ENCODE measurements at places on chromosomes 1 and 21. TPM values are rescaled to one million over a fixed set of nuclear protein-coding genes. Genes with fewer than 3 reads are reported as not detected.

GRCh38 chr1:54538538-54538937 lies 9.5 kb upstream of the ACOT11 start:
- no peak overlapping the region for H3K4me3 ChIP-seq
- peaks cover 21% of the 10 kb centered on the region for H3K4me1 ChIP-seq
- H3K27ac ChIP-seq, result no peak overlapping the region

DNA sequence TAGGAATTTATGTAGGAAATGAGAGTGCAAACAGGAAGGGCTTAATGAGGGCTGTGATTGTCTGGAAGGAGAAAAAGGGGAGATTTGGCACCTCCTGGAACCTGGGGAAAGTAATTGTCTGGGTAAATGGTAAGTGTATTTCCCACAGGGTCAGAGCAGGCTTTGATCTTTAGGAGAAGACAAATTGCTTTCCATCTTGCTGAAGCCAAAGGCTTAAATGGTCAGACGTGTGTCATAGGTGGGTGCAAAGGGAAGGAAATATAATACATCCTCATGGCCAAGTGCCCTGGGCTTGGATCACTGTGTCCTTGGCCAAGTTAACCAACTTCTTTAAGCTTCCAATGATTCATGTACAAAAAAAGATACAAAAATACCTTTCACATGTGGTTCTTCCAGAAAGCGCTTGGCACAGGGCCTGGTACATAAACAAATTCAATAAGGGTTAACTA lies 1.3 kb upstream of the DUSP23 start:
- DNase-seq, result no peak
- H3K27ac ChIP-seq, result no peak overlapping the region
- H3K27me3 ChIP-seq, result no peaks in the 10 kb centered on the region
- no peaks in the 10 kb centered on the region for H3K36me3 ChIP-seq
- H3K4me3 ChIP-seq, result peak overlapping the region; percentile 14

DNA sequence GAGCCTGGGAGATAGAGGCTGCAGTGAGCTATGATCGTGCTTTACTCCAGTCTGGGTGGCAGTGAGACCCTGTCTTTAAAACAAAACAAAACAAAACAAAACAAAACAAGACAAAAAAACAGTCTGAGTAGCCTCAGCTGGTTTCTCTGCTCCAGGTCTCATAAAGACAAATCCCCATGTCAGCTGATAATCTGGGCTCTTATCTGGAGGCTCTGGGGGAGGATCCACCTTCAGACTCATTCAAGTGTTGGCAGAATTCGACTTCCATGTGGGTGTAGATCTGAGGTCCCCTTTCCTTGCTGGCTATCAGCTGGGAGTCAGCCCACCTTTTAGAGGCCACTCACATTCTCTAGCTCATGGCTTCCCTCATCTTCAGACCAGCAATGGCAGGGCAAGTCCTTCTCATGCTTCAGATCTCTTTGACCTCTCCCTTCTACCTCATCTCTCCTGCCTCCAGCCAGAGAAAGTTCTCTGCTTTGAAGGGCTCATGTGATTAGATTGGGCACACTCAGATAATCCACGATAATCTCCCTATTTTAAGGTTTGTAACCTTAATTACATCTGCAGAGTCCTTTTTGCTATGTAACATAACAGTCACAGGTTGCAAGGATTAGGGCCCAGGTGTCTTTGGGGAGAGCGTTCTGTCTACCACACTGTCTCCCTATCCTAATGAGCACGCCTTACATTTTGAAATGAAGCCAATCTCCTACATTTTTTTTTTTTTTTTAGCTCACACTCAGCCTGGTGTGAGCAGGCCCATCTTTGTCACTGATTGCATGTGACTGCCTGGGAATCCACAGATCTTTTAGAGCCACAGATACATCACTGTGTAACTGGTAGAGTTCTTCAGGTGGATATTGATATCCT lies 7.5 kb upstream of the PYCR2 start:
- no peaks in the 10 kb centered on the region for H3K36me3 ChIP-seq
- no peak for DNase-seq
- no peaks in the 10 kb centered on the region for H3K27me3 ChIP-seq
- no peak overlapping the region for H3K27ac ChIP-seq

DNA sequence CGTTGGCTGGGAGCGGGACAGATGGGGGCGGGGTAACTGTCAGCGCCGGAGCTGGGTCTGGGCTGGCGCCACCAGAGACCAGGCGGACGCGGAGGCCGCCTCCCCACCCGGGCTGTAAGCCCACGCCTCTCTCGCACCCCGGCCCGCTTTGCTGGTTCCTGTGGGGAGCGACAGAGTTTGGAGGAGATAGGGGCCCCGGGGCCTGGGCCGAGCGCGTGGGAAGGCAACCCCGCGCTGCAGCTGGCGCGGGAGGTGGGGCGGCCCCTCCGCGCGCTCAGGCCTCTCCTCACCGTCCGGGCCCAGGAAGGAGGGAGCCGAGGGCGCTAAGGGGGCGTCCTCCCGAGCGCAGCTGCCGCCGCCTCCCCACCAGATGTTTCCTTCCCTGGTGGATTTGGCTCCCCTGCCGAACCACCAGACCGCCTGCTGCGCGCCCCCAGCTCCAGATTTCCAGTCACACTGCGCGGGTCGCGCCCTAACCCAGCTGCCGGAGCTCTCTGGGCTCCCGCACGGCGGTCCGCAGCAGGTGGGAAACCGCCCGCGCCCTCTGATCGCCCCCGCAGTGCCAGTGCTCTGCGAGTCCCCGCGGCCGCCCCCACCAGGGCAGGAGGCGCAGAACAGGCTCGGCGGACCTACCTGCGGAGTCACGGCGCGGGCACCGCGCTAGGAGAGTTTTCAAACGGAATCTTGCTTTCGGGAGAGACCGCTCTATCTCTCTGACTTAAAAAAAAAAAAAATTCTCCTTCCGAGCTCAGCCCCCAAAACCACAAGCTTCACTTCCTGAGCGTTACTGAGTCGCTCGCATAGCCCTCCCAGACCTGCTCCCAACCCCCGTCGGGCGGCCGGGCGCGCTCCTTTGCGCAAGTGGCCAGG lies 1.1 kb downstream of the GFI1 start:
- peak overlapping the region; percentile 92 for H3K27ac ChIP-seq
- no peaks in the 10 kb centered on the region for H3K27me3 ChIP-seq
- H3K4me1 ChIP-seq, result peaks cover 45% of the 10 kb centered on the region
- peak; percentile 90 for DNase-seq

DNA sequence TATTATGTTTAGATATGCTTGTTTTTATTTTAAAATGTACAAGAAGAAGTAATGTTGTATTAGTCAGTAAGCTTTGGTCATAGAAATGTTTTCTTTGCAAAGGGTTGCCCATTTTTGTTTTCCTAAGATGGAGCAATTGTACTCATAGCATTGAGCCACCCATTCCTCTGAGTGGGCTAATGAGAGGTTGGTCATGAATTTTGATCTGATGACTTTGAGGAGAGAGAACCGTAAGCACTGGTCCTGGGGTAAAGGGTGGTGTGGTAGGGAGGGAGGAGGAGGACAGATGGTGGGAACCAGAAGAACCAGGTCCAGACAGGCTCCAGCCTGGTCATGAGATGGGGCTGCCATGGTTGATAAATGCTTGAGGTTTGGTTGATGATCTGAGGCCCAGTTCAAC lies 15.9 kb upstream of the SLC6A9 start:
- no peak overlapping the region for H3K4me3 ChIP-seq
- no peak for DNase-seq
- H3K36me3 ChIP-seq, result no peaks in the 10 kb centered on the region
- H3K27me3 ChIP-seq, result peaks cover 13% of the 10 kb centered on the region
- H3K27ac ChIP-seq, result no peak overlapping the region

GRCh38 chr1:225654277-225654597 lies 1.3 kb upstream of the ENAH start:
- DNase-seq, result no peak
- peaks cover 13% of the 10 kb centered on the region for H3K4me1 ChIP-seq
- H3K27me3 ChIP-seq, result peaks cover 43% of the 10 kb centered on the region
- peaks cover 2% of the 10 kb centered on the region for H3K36me3 ChIP-seq
- no peak overlapping the region for H3K27ac ChIP-seq

GRCh38 chr1:221669441-221669840 lies 72.4 kb downstream of the DUSP10 start:
- H3K27me3 ChIP-seq, result no peaks in the 10 kb centered on the region
- H3K4me1 ChIP-seq, result peaks cover 4% of the 10 kb centered on the region
- no peaks in the 10 kb centered on the region for H3K36me3 ChIP-seq
- H3K4me3 ChIP-seq, result no peak overlapping the region
- DNase-seq, result no peak
- no peak overlapping the region for H3K27ac ChIP-seq

The CHRM3 gene
- total RNA-seq, result not detected

- peaks cover 9% of the 10 kb centered on the region for H3K4me1 ChIP-seq
- no peaks in the 10 kb centered on the region for H3K27me3 ChIP-seq
Observed at GRCh38 chr21:43676391-43676790, 17.0 kb downstream of the RRP1B start.

The PRAMEF11 gene
- not detected for total RNA-seq

The INTS11 gene
- total RNA-seq, result 109 TPM

GRCh38 chr1:19123837-19124236 lies 86.2 kb downstream of the UBR4 start:
- H3K27me3 ChIP-seq, result no peaks in the 10 kb centered on the region
- no peak overlapping the region for H3K4me3 ChIP-seq
- peaks cover 96% of the 10 kb centered on the region for H3K36me3 ChIP-seq
- H3K4me1 ChIP-seq, result peaks cover 29% of the 10 kb centered on the region
- DNase-seq, result peak; percentile 49

- peaks cover 3% of the 10 kb centered on the region for H3K27me3 ChIP-seq
- peak overlapping the region; percentile 90 for H3K4me3 ChIP-seq
- H3K4me1 ChIP-seq, result peaks cover 55% of the 10 kb centered on the region
- no peak for DNase-seq
- H3K36me3 ChIP-seq, result peaks cover 49% of the 10 kb centered on the region
- peak overlapping the region; percentile 92 for H3K27ac ChIP-seq
Observed at GRCh38 chr1:78620666-78621065, 418 bp downstream of the IFI44L start.

DNA sequence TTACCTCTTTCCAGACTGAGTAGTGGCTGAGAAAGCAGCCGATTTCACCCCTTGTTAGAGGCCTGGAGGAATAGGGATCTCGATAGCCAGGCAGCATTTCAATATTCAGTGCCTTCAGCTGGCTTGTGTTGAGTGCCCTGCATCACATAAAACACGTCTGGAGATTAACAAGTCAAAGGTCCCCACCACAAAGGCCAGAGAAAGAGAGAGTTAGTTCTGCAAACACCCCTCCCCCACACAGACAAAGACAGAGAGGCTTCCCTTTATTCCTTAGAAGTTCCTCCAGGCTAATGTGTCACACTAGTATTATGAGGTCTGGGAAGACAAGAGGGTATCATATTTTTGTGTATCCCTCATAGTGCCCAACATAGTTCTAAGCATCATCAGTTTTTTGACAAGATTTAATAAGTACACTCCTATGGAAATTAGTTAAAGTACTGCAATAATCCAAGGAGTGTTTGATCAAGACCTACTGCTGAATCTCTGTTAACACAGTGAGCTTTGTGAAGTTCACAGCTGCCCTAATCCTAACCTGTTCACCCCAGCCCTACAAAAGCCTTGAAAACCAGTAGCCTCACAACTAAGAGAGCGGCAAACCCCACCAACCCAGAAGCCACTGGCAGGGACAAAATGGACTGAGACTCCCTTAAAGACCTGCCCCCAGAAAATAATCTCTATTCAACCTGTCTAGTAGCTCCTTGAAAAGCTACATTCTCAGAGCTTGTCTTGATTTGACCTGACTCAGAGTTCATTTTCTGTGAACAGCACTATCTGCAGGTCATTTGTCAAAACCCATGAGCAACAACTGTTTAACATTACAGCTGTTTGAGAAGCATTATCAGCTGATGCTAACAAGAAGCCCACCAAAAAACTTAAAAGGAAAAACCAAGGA lies 91.9 kb downstream of the COLGALT2 start:
- peaks cover 4% of the 10 kb centered on the region for H3K27me3 ChIP-seq
- H3K4me3 ChIP-seq, result no peak overlapping the region
- H3K36me3 ChIP-seq, result peaks cover 5% of the 10 kb centered on the region
- no peak overlapping the region for H3K27ac ChIP-seq

DNA sequence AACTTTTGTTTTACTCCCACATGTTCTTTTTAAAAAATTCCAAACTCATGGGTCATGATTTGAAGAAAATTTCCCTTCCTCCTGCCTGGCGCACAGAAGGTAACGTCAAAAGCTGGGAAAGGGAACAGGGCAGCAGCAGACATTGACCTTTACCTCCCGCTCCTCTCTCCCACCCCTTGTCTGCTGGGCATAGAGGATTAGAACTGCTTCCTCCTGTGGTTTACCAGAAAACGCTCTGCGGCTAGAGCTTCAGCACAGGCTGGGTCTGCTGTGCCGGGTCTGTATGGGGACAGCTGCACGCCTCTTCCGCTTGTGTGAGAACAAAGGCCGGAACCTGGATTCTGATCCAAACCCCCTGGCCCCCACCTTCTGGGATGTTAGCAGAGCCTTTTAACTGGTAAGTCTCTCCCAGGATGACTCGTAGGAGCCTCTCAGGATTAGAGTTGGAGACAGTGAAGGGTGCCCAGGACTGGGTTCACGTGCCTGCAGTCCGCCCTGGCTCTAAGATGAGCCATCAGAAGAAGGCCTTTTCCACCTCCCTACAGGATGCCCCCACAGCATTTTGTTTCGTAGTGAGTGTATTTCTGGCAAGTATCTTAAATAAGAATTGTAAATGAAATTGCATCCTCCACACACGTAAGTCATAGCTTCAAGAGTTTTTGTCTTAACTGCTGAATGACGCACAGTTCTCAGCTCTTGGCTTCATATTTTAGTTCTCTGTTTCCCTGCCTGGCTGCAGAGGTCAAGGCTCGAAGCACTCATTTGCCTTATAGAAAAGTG lies 5.2 kb downstream of the H6PD start:
- H3K36me3 ChIP-seq, result peaks cover 10% of the 10 kb centered on the region
- H3K27me3 ChIP-seq, result no peaks in the 10 kb centered on the region
- H3K4me3 ChIP-seq, result peak overlapping the region; percentile 43
- peaks cover 61% of the 10 kb centered on the region for H3K4me1 ChIP-seq
- peak; percentile 77 for DNase-seq

The IVL gene
- not detected for total RNA-seq

The UMODL1 gene
- total RNA-seq, result 0.10 TPM

GRCh38 chr1:230752407-230752806 lies 5.2 kb downstream of the CAPN9 start:
- DNase-seq, result no peak
- H3K36me3 ChIP-seq, result no peaks in the 10 kb centered on the region
- no peaks in the 10 kb centered on the region for H3K4me1 ChIP-seq
- H3K4me3 ChIP-seq, result no peak overlapping the region
- no peak overlapping the region for H3K27ac ChIP-seq
- H3K27me3 ChIP-seq, result peaks cover 7% of the 10 kb centered on the region

The CCDC30 gene
- 2.5 TPM for total RNA-seq
